Activated CD8-positive, alpha-beta memory T cell treated with anti-CD3 and anti-CD28 coated beads for 24 hours (primary cell): ENCODE measurements at places on chromosomes 1 and 21.

DNA sequence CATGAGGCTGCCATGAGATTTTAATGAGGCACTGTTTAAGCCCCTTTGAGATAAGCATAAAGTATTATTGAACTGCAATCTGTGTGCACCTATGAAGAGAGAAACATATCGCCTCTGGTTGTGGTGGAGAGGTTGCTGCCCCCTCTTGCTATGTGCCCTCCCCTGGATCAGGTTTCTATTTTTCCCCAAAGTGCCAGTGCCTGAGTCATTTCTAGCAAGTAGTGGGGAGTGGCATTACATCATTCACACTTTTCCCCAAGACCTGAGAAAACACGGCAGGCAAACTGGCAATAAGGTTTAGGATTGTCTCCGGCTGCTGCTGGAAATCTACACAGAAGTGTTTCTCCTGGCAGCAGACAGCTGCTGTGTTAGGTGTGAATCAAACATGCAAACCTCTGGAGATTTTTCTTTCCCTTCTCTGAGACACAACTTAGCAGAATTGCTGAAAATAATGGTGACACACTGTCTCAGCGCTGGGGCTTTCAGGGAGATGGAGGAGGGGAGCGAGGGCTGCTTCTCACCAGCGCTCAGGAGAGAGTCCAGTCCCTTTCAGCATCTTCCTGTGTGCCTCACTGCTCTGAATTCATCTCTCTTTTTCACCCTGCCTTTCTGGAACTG is 13.7 kb upstream of the RGS16 start:
- DNase-seq: no peak

DNA sequence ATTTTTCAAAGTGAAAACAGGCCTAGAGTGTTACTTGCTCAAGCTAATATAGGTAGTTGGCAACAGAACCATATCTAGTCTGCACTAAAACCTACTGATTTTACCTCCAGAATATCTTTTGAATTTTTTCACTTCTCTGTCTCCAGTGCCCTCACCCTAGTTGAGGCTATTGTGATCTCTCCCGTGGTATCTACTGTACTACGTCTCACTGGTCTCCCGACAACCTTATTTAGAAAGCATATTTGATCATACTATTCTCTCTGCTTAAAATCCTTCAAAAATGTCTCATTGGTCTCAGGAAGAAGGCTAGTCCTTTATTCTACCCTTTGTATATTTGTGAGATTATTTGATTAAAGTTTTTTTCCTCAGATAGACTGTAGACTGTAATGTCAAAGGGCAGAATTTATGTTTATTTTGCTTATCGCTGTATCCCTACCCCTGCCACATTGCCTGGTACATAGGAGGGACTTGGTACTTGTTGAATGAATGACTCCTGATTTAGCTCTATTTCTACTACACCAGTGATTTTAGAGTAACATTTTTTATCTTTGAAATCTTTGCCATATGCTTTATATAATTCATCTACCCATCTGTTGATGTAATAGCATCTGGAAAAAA is 135.5 kb upstream of the KIAA1614 start:
- DNase-seq: no peak

DNA sequence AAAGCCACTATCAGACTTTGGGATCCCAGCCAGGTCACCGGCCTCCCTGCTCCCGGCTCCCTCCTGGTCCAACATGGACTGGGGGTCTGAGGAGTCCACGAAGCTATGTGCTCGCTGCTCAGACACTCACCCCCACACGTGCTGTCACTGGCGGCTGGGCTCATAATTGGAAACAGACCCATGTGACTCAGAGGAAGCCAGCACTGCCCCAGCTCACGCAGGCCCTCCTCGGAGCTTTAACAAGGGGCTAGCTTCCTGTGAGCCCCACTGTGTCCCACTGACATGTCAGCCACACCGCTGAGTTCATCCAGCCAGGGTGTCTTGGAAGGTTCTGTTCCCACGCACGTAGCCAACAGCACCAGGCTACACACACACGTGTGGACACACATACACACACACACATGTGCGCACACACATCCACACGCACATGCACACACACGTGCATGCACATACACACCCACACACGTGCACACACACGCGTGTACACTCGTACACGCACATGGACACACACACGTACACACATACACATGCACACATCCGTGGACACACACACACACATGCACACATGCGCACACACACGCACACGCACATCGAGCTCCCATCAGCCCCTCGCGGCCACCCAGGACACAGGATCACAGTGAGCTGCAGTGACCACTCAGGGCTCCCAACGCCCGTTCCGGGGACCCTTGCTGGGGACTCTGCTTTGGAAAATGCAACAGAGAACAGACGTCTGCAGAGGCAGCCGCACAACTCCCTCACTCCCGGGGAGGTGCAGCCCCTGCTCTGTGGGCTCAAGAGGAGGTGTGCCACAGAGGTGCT is 18.4 kb upstream of the COL6A2 start:
- DNase-seq: peak; percentile 54

GRCh38 chr1:91753878-91754277 is 132.1 kb downstream of the TGFBR3 start:
- peak; percentile 13 for DNase-seq

DNA sequence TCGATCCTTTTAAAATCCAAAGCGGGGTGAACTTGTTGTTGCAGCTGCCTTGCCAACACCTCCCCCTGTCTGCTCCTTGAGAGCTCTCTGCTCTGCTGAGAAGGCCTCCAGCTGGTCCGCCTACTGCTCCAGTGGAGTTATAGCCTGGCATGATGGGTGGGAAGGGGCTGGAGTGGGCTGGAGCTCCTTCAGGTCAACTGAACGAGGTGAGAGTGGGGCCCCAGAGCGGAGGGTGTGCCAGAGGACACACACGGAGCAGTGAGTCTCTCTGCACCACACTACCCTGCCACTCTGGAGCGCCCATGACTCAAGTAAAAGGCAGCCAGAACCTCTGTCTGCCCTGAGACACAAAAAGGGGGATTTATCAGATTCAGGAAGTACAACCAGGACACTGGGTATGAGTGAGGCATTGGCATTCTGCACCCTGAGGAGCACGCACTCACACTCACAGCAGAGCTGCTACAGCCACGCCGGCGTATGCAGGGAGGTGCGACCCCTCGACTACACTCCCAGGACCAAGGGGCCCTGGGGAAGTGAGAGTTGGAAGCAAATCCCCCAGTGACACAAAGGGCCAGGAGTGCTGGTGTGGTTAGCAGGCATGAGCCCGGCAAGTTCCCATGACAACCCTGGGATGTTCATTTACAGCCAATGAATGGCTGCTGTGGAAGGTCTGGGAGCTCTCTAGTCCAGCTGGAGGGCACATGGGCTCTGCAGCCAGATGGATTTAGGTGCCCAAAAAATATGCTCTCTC is 28.0 kb upstream of the EVA1B start:
- no peak for DNase-seq

DNA sequence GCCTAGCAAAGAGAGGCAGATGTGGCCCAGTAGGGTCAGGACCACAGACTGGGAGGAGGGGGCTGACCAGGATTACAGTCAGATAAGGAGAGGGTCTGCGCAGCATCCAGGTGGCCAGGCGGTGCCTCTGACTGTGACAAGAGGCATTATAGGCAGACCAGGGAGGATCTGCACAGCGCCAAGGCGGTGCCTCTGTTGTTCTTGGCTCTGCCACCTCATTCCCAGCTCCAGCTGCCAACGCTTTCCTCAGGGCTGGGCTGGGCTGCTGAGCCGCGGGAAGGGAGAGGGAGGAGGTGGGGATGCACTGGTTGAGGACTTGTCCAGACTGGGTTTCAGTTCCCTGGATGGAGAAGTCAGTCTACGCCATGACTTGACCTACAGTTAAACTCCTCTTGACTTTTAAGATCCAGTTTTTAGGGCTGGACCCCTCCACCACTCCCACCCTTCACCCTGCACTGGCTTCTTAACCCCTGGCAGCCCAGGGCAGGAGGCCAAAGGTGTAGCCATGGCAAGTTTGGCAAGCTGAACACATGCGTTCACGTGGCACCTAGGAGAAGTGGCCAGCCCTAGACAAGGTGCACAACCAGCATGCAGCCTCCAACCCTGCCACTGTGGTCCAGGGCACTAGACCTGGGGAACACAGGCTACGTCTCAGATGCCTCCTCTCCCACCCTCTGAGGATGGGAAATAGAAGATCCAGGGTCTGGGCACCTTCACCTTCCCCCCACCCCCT is 4.5 kb upstream of the CRABP2 start:
- no peak for DNase-seq
